ENCODE measurements at places on chromosomes 7 and 10. TPM values are rescaled to one million over a fixed set of nuclear protein-coding genes. Genes with fewer than 3 reads are reported as not detected.
A peak's percentile ranks its signal among the peaks of the same experiment; 100 is the strongest.

UNCX gene
- not detected for total RNA-seq

PON1 gene
- total RNA-seq = not detected

MYH16 gene
- not detected for total RNA-seq

- DNase-seq = no peak
Measured at GRCh38 chr10:114010316-114010715, 33.4 kb upstream of the ADRB1 start.

DNA sequence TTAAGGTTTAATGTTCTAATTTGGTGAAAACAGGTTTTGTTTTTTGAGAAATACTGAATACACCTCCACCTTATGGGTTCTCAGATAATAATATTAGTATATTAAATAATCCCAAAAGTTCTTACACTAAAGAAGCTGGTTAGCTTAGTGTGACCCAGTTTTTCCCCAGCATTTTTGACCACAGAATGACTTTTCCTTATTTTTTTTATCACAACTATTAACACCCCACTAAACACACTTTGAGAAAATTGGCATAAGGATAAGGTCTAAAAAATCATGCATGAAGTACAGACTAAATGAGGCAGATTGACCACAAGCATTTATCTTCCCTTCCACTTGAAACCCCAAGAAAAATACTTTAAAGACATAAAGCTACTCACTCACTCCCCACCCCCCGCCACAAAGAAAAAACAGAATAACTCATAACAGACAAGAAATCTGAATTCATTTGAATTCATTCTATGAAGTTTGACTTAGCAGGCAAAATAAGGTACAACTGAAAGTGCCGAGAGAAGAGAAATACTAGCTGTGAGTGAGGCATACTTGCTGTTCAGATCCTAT is 49.7 kb upstream of the WNT16 start:
- DNase-seq = no peak

- peak; percentile 67 for DNase-seq
Measured at GRCh38 chr7:52088008-52088901, 771.6 kb upstream of the COBL start.

- DNase-seq = no peak
Measured at GRCh38 chr7:41758321-41758720, 55.4 kb upstream of the INHBA start.

- peak; percentile 74 for DNase-seq
Measured at GRCh38 chr7:37009125-37009675, 284.9 kb upstream of the AOAH start.

DNA sequence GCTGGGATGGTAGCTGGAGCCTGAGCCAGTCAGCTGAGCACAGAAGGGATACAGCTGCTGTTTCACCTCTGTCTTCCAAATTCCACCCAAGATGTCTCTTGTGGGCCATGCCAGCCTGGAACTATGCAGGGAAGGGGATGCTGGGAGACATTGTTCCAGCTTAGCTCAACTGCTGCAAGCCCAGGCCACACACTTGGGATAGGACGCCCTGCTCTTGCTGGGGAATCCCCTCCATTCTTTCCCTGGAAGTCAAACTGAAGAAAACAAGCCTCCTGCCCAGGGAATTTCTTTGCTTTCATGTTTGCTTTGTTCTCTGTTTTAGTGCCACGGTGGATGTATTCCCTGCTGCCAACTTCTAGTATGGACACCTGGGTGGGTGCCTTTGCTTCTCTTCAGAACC is 55.2 kb upstream of the CDK13 start:
- no peak for DNase-seq

DNA sequence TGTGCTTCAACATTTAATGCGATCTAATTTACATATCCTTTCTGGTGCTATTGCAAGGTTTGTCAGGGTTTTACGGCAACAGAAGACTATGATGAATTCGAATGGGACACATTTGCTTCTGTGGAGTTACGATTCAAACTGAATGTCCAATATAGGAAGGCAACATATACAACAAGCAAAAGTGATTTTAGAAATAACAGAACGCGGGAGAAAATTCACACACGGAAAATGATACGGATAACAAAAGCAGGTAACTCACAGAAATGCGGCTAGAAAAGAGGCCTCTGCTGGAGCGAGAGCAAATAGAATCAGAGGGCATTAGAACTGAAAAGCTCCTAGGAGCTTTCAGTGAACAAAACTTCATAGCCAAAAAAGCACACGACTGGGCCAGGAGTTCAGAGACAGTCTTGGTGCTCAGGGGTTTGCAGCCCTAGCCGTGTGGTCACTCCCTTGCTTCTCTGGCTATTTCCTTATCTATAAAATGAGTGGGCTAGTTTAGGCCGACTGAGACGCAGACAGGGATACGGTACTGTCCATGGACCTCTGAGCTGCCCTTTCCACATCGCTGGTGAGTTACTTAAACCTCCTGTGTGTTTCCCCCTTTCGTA is 557 bp upstream of the TAX1BP1 start:
- no peak for DNase-seq

GRCh38 chr7:85840554-85840953 is 653.7 kb upstream of the SEMA3D start:
- DNase-seq = peak; percentile 40
